ENCODE measurements at places on chromosomes 4 and X.

GRCh38 chr4:98899277-98899676 lies 29.7 kb downstream of the EIF4E start:
- no peak for DNase-seq

- DNase-seq = no peak
These were observed 9.7 kb downstream of the SMPX start for GRCh38 chrX:21748235-21748634.

- DNase-seq = no peak
These were observed 33.2 kb downstream of the PPARGC1A start for GRCh38 chr4:23856630-23857029.

DNA sequence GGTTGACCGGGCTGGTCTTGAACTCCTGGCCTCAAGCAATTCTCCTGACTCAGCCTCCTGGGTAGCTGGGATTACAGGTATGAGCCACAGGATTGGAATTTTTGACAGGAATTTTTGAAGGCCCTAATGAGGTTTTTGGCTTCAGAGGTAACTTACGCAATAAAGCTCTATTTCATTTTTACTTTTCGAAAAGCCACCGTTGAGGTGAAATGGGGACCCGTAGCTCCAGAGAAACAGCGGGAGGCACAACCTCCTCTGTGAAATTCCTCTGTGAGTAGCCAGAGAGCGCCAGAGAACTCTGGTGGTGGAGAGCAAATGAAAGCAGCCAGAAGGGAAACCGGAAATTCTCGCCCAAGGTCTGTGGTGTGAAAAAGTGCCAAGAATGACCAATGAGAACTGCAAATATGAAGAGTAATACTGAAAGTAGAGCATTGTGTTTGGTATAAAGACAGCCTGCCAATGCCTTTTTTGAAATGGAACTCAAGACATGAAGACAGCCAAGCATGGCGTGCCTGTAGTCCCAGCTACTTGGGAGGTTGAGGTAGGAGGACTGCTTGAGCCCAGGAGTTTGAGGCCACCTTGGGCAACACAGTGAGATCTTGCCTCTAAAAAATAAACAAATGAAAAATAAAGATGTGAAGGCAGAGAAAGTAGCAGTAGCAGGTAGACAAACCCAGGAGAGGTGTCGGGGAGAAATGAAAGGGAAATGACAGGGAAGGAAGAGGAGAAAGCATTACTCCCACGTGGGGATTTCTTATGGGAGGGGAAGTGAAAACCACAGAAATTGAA lies 33.0 kb upstream of the TMEM131L start:
- DNase-seq = peak; percentile 34

- DNase-seq = no peak
These were observed 347.4 kb upstream of the FGF13 start for GRCh38 chrX:139058831-139059495.

GRCh38 chr4:38526412-38526811 lies 137.6 kb upstream of the KLF3 start:
- no peak for DNase-seq

DNA sequence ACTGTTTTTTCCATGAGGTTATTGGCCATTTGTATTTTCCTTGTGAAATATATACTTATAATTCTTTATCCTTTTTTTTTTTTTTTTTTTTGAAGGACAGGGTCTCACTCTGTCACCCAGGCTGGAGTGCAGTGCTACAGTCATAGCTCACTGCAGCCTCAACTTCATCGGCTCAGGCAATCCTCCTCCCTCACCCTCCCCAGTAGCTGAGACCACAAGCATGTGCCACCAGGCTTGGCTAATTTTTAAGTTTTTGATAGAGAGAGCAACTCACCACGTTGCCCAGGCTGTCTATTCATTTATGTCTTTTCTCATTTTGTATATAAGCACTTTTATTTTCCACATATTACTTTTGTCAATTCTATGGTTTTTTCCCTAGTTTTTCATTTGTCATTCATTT lies 16.8 kb downstream of the RBPJ start:
- no peak for DNase-seq

DNA sequence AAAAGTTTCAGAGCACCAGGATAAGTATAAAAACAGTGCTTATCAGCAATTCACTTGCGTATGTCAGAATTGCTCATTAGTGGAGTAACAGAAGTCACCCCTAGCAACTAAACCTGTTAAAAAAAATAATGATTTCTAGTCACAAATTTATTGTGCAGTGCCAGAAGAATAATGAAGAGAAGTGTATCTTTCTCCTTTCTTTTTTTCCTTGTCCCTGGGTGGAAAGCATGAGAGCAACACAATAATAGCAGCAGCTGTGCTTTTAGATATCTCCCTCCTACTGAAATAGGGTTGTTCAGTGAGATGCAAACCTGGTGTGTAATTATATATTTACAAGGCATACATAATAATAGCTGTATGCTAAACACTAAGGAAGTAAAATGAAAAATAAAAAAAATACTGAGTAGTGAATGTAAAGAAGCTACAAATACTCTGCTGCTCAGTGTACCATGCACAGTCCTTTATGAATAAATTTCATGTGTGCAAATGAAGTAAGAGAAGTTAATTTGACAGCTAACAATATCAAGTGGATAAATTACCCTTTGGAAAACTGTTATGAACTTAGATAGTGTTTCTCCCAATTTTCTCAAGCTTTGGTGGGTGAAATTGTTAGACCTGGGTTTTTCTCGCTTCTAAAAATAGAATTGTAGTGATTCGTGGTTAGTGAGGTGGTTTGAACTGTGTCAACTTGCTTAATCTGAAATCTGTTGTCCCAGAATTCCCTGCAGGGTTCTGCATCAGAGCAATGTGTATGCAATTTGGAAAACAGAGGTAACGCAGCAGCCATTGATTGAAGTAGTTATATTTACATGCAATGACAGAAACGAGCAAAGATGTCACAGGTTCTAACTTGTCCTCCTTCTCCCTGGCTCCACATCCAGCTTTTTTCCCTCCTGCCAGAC lies 125.7 kb upstream of the NDST3 start:
- no peak for DNase-seq

GRCh38 chrX:18883961-18884765 lies 99.8 kb downstream of the PHKA2 start:
- no peak for DNase-seq

DNA sequence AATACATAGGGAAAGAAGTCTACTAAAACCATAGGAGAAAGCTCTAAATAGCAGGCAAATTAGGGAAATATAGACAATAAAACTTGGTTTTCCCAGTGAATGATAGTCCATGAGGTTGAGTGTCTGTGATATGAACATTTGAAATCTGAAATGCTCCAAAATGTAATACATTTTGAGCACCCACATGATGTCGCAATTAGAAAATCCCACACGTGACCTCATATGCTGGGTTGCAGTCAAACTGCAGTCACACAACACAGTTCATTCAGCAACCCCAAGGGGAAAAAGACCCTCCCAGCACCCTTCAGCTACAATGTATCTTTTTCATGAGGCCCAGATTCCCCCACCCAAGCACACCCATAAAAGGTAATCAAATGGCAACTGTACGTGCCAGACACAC lies 155.6 kb downstream of the BTC start:
- DNase-seq = no peak

- DNase-seq = no peak
These were observed 507 bp downstream of the LIN54 start for GRCh38 chr4:83010111-83010521.

DNA sequence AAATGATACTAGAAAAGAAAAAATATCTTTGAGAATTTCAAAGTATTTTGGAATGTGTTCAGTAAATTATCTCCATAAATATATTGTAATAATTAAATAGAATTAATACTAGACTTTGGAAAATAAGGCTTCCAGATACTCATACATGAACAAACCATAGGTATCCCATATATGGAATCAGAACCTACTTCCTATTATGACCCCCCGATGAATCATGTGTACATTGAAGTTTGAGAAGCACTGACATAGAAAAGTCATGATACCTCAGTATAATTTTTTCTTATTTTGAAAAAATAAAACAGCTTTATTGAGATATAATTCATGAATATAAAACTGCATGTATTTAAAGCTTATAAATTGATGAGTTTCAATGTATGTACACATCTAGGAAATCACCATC lies 27.2 kb upstream of the SMARCA5 start:
- no peak for DNase-seq

DNA sequence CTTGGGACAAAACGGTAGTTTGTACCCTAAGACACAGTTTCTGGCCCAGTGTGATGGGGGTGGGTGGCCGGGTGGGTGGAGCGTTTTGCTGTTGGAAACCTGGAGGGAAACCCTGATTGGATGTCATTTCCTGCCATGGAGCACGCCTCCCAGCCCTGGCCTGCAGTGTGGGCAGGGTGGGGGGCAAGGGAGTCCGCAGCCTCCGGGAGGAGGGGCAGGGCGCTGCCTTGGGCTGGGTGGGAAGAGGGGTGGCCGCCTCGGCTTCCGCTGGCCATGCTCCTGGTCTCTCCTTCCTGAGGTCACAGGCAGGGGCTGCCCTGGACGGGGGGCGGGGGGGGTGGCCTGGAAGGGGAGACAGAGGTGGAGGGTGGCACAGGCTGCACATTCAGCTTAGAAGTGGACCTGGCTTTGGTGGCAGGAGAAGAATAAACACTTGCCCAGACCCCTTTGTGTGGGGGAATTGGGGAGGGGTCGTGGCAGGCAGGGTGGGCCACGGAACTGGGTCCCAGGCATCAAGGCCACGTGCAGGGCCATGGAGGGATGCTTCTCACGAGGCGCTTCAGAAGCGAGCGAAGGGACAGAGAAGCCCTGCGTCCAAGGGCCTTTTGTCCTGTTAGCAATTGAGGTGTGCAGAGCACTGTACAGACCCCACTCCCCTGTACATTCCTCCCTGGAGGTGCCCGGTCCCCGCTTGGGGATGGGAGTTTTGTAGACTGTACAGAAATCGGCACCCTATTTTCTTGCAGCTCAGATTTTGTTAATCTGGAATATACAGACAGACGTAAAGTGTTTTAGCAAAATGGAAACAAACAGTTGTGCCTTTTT lies 6.2 kb downstream of the NAT8L start:
- no peak for DNase-seq

DNA sequence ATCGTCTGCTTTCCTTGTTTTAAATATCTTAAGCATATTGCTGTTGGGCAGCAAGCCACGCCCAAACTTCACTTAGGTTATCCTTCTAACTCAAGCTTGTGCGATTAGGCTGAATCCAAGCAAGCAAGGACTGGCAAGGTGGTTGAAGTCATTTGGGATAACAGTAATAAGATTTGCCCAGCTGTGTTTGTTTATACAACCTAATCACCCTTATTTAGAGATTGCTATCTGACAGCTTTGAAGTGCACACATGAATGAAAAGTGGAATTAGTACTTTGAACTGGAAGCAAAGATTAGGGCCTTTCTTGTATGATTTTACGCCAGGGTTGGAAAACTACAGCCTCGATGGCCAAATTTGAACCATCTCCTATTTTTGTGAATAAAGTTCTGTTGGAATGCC lies 182.1 kb downstream of the ASB9 start:
- DNase-seq = no peak

GRCh38 chrX:826448-826847 lies 195.9 kb downstream of the SHOX start:
- no peak for DNase-seq

GRCh38 chrX:17913801-17914200 lies 52.7 kb upstream of the RAI2 start:
- DNase-seq = no peak

DNA sequence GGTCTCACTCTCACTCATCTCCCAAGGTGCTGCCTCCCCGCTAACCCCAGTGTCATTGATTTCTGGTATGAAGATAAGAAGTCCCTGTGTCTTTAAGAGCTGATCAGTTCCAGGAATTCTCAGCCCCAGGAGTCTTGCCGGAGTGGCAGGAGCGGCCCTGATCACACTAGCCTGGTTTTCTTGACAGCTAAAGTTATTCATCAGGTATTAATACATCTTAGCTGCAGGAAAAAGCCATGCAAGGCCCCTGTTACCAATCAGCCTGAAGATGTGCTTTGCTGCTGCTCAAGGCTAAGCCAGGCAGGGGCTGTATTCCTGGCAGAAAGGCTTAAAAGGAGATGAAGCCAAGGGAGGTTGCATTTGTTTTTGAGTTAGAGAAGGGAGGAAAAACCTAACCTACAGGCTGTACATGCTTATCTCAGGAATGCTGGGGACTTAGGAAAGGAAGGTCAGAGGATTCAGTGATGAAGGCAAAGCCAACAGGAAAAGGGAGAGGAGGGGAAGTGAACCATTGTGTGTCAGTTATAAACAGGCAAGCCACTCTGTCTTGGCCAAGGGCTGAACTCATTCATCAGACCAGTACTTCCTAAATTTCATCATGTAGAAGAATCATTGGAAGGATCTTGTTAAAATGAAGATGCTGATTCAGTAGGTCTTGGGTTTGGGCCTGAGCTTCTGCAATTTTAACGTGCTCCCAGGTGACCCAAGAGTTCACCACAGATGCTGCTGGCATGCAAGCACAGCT lies 8.6 kb downstream of the SRPX start:
- DNase-seq = no peak

GRCh38 chr4:13348216-13348615 lies 135.9 kb downstream of the RAB28 start:
- no peak for DNase-seq

- no peak for DNase-seq
These were observed 831.1 kb upstream of the ADGRL3 start for GRCh38 chr4:60368986-60369385.

- no peak for DNase-seq
These were observed 12.3 kb upstream of the SCRG1 start for GRCh38 chr4:173411106-173411693.

- DNase-seq = no peak
These were observed 7.0 kb upstream of the ATP6AP2 start for GRCh38 chrX:40573763-40574162.

DNA sequence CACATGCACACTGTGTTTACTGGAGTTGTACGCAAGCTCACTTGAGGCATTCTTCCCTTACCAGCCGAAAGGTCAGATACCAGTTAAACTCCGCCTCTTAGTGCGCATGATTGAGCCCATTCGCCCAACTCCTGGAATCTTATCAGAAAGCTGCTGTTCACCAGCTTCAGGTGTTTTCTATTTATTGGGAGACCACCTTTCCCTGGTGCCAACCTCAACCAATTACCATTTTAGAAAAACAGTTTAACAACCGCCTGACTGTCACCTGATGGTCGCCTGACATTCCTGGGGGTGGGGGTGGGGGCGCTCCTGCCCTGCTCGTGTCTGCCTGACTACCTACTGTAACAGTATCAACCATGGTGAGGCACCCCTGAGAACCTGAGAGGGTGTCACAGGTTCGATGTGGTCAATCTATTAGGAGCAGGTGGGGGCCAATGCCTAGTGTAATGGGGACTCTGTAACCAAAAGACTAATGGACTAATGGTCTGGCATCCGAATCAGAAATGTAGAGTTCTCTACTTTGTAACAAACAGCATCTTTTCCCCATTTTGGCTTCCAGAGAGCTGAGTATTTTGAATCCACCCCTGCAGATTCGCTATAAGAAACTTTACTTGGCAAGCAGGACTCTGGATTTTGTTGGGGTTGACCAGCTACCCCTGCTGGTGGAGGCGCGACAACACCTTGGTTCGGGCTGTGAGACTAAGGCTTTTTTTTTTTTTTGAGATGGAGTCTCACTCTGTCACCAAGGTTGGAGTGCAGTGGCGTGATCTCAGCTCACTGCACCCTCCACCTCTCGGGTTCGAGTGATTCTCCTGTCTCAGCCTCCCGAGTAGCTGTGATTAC lies 58.2 kb upstream of the ZNF157 start:
- no peak for DNase-seq

GRCh38 chr4:5809216-5809776 lies 83.6 kb downstream of the CRMP1 start:
- no peak for DNase-seq

Data from stimulated activated CD8-positive, alpha-beta memory T cell treated with anti-CD3 and anti-CD28 coated beads, Interleukin-4, amount 100 ng/mL, for 4 hours (primary cell).